ENCODE measurements at places on chromosomes 2 and 18. TPM values are rescaled to one million over a fixed set of nuclear protein-coding genes. Genes with fewer than 3 reads are reported as not detected.

GRCh38 chr2:146417942-146418341, 1426.9 kb upstream of the ACVR2A start:
- no peak for DNase-seq

Gene SPTBN1
- total RNA-seq = 160 TPM

DNA sequence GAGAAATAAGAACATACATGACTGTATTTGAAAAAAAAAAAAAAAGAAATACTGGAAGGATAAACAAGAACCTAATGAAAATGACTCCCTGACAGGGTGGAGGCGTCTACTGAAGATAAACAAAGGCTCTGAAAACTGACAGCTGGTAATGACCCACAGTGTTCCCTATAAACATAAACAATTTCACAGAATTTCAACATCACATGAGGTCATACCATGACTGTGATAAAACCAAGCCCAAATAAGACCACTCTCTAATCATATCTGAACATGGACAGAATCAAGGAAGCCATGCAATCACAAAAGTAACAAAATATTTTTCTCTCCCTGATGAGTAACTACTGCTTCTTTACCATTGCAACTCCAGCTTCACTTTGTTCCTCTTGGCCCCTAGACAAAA, 159.3 kb downstream of the FAM124B start:
- no peak for DNase-seq

Gene IL1RL1
- total RNA-seq = not detected

Gene ARHGEF4
- 12.6 TPM for total RNA-seq

DNA sequence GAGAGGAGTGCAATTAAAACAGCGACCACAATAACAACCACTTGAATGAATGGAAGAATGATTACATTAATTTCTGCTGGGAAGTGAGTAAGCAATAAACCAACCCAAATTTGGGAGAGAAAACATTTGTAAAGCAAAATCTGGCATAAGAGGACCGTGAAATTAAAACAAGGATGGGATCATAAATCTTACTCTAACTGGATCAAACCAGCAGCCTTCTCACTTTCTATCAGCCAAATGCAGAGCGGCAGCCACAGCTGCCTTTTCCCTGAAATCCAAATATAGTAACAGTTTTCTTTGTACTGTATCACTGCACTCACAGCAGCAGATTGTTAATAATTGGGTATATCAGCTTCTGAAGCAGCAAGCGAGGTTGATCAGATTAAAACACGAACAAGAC, 245.2 kb upstream of the REG3G start:
- DNase-seq = no peak

Gene CFAP65
- 0.18 TPM for total RNA-seq

- DNase-seq = no peak
Observed at GRCh38 chr2:219752726-219753125, 125.3 kb downstream of the SLC4A3 start.

Gene MYCN
- 100.0 TPM for total RNA-seq

Gene PRKD3
- 63.8 TPM for total RNA-seq

DNA sequence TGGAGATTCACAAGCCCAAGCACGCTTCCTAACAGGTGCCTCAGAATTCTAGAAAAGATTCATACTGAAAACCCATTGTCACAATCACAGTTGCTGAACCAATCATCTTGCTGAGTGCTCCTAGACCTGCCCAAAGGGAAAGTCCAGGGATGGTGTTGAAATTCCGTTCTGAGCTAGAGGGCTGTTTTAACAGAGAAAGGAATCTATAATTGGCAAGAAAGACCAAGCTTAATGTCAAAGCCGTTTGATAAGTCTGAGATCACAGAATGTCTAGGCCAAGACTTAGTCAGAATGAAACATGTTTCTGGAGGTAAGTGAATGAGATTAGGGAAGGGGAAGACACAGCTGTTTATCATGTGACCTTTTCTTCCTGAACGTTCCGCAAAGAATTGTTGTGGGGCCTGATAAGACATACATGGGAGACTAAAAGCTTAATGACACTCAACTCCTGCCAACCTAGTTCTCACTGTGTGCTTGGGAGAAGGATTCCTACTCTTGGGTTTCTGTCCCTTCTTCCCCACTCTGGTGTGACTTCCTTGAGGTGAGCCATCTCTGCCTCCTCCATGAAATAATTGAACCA, 27.5 kb downstream of the PMAIP1 start:
- DNase-seq = no peak

Gene ACADL
- 0.24 TPM for total RNA-seq

DNA sequence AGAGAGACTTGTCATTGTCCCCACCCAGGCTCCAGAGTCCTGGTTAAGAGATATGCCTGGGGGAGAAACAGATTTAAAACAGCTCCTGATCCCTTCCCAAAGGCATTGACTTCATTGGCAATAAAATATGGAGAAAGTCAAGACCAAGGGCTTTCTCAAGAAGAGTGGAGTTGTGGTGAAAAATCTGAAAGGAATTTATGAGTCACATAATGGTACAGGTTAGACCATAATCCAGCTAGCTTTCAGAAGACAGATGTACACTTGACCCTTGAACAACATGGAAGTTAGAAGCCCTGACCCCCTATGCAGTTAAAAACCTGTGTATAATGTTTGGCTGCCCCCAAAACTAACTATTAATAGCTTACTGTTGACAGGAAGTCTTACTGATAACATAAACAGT, 599.1 kb upstream of the SOX11 start:
- no peak for DNase-seq

GRCh38 chr2:218474527-218474926, 55.6 kb downstream of the VIL1 start:
- no peak for DNase-seq

- DNase-seq = no peak
Observed at GRCh38 chr2:241289053-241289452, 26.4 kb downstream of the HDLBP start.

Gene SFT2D3
- 4.7 TPM for total RNA-seq

DNA sequence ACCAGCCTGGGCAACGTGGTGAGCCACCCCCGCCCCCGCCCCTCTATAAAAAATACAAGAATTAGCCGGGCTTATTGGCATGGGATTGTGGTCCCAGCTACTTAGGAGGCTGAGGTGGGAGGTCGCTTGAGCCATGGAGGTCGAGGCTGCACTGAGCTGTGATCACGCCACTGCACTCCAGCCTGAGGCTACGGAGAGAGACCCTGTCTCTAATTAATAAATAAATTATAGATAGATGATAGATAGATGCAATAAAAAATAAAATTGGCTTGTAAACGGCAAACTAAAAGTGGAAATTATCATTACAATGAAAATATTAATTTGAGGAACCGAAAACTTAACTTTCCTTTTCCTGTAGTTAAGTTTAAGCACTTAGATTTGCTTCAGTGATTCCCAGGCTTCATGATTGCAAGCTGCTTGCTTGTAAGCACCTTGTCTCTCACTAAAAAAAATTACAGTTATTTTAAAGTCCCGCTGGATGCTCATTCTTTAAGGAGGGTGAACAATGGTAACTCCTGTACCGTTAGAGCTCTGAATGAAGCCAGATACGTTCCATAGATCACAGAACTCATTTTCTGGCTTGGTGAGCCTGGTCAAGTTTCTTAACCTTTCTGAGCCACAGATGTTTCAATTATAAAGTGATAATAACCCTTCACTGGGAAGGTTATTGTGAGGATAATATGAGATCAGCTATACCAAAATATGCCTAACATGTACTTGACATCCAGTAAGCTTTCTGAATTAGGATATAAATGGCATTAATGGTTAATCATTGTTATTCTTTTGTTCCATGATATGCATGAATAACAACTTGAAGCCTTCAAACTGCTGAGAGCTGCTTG, 9.3 kb upstream of the NARS1 start:
- no peak for DNase-seq

- DNase-seq = no peak
Observed at GRCh38 chr2:31406593-31407385, 7.8 kb downstream of the XDH start.

DNA sequence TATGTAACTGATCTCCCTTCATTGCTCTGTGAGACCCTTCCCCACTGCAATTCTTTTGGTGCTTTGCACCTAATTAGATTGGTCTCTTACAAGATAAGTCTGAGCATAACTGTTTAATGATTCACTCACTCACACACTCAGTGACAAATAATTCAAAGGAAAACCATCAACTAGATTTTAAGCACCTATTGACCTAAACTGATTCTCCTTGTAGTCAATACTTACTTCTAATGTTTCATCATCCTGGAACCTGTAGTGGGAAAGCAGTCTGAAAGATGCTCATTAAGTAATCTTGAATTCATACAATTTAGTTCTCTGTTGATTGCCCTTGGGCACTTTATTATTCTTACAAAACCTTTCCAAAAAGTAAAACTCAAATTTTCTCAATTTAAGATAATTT, 74.3 kb upstream of the COL5A2 start:
- DNase-seq = no peak

DNA sequence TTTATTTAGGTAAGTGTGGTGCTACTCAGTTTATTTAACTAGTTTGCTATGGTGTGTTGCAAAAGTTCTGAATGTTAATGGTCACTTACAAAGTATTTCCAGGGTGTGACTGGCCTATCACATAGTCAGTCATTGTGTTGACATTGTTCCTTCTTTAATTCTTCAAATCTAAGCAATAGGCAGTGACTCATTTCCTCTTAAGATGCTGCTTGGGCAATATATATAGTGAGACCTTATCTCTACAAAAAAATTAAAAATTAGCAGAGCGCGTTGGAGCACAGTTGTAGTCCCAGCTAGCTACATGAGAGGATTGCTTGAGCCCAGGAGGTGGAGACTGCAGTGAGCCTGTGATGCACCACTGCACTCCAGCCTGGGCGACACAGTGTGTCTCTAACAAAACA, 5.8 kb upstream of the CCDC88A start:
- DNase-seq = no peak

All from H9 (cell line).